Stimulated activated CD4-positive, alpha-beta T cell treated with anti-CD3 and anti-CD28 coated beads, Interleukin-1b, Interleukin-23, amount 100 ng/mL, for 48 hours (primary cell): ENCODE measurements at places on chromosomes 7 and 10.
A peak's percentile ranks its signal among the peaks of the same experiment; 100 is the strongest.

DNA sequence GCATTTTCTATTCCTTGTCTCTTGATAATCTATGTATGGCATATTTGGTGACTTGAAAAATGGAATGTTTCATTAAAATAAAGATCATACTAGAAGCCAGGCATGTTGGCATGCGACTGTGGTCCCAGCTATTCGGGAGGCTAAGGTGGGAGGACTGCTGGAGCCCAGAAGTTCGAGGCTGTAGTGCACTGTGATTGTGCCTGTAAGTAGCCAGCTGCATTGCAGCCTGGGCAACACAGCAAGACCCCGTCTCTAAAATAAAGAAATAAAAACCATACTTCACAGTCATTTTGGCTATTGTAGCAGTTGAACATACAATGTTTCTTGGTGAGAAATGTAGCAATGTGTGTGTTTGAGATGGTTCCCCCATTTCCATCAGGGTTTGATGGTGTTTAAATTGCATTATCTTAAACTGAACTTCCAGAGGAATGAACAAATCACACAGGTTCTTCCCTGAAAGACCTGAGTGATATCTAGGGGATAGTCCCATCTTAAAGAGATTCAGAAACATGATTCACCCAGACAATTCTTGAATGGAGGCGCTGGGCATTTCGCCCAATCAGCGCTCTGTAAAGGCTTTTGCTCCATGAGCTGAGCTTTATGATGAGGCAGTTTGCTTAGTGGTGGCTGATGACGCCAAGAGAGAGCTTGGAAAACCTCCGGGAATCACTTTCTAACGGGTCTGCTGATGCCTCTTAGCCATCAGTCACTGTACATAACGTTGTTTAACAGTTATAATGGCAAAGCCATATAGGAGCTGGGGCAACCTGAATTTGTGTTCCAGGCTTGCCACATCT, 19.4 kb upstream of the BTBD16 start:
- DNase-seq: no peak

DNA sequence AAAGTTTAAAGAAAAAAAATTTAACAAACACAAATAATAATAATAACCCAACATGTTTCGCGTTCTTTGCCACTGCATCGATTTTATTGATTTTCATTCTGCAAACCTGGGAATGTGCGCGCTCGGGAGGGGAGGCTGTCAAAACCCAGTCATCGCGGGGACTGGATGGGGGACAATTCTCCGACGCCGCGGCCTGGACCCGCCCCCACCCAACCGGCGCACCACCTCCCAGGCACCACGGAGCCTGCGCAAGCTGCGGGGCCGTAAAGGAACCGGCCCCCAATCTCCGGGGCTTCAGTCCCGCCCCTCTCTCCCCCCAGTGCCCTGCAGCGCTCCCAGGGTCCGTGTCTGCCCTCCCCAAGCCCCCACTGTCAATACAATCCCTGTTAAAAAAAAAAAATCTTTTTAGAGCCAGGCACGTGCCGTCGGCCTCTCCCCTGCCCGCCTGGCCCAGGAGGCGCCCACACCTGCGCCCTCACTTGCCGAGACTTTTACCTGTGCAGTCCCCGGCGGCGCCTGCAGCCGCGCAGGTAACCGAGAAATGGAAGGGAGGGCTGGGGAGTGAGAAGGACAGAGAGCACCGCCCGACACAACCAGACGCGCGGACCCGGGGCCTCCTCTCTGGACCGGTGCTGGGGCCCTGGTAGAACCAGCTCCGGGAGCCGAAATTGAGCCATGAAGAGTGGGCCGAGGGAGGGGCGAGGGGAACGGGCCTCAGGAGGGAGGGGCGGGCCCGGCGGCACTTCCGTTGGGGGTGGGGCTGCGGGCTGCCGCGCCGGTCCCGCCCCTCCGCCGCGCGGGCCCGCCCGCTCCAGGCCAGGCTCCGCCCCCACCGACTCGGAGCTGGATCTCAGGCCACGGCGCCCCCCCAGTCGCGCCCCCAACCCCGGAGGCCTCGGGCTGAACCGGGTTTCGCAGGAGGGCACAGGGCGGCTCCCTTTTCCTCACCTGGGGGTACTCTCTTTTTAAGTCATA, 7.6 kb upstream of the ZNF503 start:
- no peak for DNase-seq

- DNase-seq: no peak
Observed at GRCh38 chr10:123398180-123398591, 244.0 kb downstream of the BUB3 start.

GRCh38 chr7:131072505-131073091, 255.1 kb upstream of the MKLN1 start:
- DNase-seq: no peak

- DNase-seq: no peak
Observed at GRCh38 chr10:124287791-124288190, 130.9 kb downstream of the OAT start.

DNA sequence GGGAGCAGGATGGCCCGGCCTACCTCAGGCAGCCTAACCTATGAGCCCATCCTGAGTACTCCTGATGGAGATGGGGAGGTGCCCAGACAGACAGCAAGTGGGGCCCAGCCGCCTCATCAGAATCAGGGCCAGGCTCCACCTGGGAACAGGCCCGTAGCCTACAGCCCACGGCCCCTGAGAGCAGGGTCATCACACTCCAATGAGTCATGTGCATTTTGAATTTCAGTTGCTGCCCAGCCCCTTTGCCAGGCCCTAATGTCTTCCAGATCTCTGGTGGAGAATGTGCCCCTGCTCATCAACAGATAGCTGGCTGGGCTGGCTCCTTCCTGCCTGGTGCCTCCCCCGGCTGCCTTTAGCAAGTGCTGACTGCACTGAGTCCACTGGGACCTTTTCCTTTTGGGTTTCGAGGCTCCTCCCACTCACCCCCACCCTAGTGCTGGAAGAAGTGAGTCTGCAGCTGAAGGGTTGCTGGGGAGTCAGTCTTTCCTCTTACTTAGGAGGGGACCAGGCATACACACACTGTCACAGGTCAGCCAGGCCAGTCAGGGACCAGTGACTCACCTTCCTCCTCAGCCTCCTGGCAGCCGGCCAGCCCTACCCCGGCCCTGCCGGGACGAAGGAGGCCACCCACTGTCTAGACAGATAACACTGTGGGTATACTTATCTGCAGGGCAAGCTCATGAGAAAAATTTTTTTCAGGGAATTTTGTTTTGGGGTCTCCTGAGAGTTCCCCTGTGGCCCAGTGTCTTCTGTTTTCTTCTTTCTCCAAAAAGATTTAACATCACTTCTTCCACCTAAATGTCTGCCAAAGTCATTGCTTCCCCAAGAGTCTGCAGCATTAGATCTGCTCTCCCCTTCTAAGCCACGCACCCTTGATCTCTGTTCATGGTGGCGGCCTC, 9.1 kb upstream of the ASIC3 start:
- DNase-seq: peak; percentile 88

- no peak for DNase-seq
Observed at GRCh38 chr10:79255007-79255507, 92.2 kb upstream of the PPIF start.

DNA sequence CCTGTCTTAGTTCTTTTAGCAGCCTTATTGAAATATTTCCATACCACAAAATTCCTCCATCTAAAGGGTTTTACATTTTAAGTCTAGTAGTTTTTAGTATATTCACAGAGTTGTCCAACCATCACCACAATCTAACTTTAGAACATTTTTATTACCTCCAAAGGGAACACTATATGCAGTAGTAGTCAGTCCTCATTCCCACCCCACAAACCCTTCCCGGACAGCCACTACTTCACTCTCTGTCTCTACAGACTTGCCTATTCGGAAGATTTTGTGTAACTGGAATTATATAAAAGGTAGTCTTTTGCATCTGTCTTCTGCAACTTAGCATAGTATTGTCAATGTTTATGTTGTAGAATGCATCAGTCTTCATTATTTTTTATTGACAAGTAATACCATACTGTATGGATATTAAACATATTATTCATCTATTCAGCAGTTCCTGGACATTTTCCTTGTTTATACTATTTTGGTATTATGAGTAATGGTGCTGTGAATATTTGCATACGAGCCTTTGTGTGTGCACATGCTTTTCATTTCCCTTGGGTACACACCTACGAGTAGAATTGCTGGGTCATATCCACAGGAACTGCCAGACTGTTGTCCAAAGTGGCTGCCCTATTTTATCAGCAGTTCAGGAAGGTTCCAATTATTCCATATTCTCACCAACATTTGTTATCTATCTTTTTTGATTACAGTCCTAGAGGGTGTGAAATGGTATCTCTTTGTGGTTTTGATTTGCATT, 60.9 kb upstream of the LANCL2 start:
- DNase-seq: no peak

- DNase-seq: no peak
Observed at GRCh38 chr7:28882869-28883470, 75.2 kb downstream of the TRIL start.

DNA sequence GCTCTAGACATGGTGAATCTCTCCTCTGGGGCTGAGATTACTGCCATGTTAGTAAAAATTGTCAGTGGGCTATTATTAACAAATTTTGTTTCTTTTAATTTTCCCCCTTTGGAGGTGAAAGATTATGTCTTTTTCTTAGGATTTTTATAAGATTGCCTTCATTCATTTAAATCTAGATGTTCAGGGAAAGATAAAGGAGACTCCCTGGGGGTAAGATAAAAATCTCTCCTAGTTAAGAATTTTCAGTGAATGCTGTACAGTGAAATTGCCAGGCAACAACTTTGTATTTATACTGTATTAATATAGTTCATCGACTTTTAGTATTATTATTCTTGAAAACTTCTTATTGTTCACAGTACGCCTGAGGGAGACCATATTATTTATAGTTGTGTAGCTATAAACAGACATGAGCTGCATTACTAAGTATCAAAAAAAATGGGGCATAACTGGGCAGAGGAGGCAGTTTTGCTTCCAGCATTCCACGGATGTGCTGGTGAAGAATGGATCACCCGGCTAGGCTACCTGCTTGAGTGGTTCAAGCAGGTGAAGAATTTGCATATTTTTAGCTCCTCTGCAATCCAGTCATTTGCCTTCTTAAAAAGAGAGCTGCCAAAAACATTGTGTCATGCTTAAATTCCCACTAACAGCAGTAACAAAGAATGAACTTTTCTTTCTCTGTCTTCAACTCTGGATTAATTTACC, 552.1 kb downstream of the DNAJB9 start:
- no peak for DNase-seq

DNA sequence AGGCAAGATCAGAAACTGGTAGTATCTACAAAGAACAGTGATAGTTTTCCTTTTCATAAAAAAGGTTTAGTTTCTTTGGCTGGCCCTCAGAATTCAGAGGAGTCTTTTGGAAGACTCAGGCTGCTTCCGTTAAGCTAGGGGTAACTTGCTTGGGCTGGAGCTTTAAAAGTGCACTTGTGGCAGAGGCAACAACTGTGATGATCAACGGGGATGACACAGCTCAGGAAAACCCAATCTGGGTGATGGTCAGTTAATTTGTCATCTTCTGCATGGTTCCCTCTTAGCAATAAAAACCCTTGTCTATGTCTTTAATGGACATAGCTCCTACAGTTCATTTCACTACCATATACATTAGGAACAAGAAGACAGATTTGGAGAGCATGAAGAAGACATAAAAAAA, 46.7 kb downstream of the SGMS1 start:
- DNase-seq: no peak

- no peak for DNase-seq
Observed at GRCh38 chr7:149321978-149322541, 60.1 kb downstream of the ZNF783 start.
